ENCODE measurements at places on chromosomes 12 and 14. TPM values are rescaled to one million over a fixed set of nuclear protein-coding genes. Genes with fewer than 3 reads are reported as not detected.
A peak's percentile ranks its signal among the peaks of the same experiment; 100 is the strongest.

- DNase-seq: peak; percentile 40
These were observed 413.8 kb upstream of the SOX5 start for GRCh38 chr12:24363177-24363754.

- no peak for DNase-seq
These were observed 10.7 kb downstream of the SELPLG start for GRCh38 chr12:108622921-108623514.

DNA sequence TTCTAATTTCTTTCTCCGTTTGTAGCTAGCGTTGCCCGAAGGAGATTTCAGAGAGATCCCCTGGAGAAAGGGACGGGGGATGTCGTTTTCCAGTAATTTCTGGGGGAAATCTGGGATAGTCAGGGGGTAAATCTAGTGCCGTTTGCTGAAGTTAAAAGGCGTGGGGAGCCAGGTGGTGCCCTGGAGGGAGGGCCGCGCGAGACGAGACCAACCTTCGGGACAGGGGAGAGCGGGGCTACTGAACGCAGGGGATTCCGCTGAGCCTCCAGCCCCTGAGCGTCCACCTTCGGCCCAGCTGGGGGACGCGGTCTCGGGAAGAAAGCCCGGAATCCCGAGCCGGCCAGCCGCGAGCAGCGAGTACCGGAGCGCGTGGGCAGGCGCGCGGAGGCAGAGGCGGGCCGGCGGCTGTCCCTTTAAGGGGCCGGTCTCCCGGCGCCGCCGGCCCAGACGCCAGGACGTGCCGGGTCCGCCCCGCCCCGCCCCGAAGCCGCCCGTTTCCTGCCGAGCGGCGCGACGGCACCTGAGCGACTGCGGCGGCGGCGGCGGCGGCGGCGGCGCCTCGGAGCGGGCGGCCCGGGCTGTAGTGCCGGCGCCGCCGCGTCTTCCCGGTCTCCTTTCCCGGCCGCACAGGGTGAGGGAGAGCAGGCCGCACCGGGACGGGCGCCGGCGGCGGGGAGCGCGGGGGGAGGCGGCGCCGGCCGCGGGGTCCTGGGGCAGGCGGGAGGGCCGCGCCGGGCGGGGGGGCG lies at the start of gene KTN1:
Gene KTN1, plus strand, starts transcription at position 484 of the 746 bp plus-strand sequence. CDS start 31,842 bp downstream, outside the sequence.
- peak; percentile 86 for DNase-seq

DNA sequence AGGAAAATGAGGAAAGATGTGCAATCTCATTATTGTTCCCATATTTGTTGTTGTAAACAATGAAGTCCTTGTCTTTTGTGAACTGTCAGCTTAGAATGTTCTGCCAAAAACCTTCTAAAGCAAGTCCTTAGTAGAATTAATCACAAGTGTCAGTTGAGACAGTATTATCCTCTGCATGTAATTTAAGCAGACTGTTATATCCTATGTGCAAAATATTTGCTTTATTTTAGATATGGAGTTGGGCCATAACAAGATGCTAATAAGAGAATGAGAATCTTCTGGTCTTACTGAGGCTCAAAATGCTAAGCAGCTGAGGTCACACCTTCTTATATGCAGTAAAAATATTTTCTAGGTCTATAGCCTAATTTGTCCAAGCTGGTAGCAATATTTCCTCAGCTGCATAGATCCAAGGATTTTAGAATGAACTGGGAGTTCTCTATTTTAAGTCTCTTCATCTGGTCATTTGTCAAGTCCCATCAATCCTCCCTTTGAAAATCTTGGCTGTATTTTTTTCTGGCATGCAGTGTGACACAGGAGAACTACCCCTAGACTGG lies 222.3 kb upstream of the NAV3 start:
- peak; percentile 9 for DNase-seq

DNA sequence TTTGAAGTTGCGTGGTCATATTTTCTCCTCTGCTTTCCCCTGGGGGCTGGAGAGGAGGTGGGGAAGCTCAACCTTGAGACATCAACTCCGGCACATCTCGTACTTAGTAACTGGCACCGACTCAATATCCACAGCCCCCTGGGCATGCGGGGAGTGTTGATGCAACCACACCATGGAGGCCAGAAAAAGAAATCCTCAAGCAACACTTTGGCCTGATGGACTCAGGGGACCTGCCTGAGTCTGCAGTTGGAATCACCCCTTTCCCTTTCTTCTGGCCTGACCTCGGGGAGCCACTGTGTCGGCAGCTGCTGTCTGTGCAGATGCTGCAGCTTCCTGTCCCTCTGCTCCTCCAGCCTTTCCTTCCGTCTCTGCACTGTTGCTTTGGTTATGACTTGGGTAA lies 11.4 kb upstream of the AACS start:
- DNase-seq: no peak

DNA sequence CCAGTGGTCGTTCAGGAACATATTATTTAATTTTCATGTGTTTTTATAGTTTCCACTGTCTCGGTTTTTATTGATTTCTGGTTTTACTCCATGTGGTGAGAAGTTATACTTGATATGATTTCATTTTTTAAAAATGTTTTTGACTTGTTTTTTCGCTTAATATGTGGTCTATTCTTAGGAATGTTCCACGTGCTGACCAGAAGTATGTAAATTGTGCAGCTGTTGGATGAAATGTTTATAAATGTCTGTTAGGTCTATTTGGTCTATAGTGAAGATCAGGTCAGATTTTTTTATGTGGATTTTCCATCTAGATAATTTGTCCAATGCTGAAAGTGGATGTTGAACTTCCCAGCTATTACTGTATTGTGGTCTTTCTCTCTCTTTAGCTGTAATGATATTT lies 433.8 kb upstream of the MIS18BP1 start:
- DNase-seq: no peak

DNA sequence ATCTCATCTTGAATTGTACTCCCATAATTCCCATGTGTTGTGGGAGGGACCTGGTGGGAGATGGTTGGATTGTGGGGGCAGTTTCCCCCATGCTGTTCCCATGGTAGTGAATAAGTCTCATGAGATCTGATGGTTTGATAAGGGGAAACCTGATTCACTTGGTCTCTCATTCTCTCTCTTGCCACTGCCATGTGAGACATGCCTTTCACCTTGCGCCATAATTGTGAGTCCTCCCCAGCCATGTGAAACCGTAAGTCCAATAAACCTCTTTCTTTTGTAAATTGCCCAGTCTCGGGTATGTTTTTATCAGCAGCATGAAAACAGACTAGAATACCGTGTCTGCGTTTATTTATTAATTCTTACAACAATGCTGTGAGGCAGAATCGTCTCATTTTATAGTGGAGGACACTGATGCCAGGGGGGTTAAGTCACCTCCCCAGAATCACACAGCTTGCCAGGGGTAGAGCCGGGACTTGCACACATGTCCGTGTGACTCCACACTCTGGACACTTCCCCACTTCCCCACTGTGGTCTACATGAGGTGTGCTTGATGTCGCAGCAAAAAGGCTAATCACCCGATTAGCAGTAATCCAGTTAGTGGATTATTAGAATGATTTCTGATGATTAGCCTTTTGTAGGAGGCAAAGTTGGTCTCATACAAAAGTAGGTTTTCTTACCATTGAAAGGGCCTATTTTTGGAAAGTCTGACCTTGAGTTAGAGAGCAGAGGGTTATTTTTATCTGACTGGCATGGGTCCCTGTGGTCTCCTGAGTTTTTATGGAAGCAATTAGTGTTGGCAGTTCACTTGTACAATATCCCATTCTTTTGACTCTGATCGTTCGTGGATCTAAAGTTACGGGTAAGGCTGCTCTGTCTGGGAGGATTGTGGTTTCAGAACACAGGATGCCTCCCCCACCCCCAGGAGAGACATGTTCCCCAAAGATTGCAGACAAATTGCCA lies 47.4 kb upstream of the BCL7A start:
- no peak for DNase-seq

DNA sequence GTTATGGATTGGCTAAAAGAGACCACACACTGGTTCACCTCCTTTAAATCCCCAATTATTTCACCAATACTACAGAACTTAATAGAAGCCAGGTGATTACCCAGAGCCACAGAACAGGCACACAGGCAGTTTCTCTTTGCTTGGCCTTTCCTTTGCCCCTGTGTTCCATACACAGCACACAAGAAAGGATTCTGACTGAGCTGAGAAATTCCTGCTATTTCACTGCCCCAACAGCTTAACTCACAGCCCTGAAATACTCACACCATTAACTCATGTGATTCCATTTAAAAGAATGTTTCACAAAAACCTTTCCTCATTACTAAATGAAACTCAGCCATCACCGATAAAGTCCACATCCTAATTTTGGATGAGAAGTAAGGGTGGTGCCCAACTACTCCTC lies 133.6 kb downstream of the MED13L start:
- no peak for DNase-seq

- DNase-seq: no peak
These were observed 83.7 kb downstream of the DPF3 start for GRCh38 chr14:72810201-72810600.

GRCh38 chr12:77031745-77032144 lies 33.6 kb downstream of the E2F7 start:
- DNase-seq: no peak

DNA sequence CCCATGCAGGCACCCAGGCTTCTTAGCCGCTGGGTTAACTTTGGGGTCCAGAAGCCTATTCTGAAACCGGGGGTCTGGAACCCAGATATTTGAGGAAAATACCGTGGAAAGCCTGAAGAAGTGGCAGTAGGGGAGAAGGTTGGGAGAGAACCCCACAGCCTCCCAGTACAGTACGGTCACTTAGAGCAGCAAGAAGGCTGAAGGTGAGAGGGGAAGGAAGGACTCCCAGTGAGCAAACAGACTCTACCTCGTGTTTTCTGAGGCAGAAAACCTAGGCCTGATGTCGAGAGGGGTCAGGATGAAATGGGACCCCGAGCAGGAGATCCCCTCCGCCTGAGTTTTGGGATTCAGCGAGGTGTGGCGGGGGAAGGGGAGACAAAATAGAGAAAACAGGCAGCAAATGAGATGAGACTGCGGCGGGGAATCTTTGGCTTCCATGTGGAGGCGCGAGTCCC lies 10.7 kb upstream of the CALCOCO1 start:
- no peak for DNase-seq

DNA sequence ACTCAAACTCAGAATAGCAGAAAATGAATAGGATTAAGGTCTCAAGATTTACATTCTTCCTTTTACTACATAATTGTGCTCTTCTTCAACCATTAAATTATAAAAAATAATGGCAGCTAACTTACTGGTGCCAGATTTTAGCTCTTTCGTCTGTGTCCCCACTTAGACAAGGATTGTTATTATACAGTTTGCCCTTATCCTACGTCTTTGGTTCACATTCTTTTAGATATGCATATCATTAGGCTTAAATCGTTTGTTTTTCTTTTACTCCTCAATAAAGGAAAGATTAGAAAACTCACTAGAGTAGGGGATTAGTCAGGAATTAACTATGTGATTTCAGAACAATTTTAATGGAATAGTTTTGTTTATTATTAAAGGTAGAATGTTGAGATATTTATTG lies 129.6 kb upstream of the GARIN2 start:
- DNase-seq: no peak

DNA sequence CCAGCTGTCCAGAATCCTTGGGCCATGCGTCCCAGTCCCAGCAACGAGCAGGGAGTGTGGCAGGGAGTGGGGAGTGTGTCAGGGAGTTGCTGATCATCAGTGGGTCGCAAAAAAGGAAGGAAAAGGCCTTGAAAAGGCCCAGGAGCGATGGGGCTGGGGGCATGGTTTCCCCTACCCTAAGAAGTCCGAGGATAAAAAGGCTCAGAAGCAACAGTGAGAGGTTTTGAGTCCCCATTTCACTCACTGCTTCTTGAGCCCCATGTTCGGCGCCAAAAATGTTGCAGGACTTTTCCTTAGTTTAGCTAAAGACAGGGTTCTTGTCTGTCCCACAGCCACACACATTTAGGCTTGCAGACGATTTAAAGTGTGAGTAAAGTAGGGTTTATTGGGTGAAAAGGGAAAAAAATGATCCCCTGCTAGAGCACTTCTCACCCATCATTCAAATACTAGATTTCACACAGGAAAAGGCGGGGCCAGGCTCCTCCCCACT lies 189.5 kb downstream of the KCNC2 start:
- no peak for DNase-seq

- DNase-seq: no peak
These were observed 16.8 kb downstream of the SLC8B1 start for GRCh38 chr12:113318046-113318656.

- no peak for DNase-seq
These were observed 89.7 kb downstream of the RFX4 start for GRCh38 chr12:106672314-106673025.

DNA sequence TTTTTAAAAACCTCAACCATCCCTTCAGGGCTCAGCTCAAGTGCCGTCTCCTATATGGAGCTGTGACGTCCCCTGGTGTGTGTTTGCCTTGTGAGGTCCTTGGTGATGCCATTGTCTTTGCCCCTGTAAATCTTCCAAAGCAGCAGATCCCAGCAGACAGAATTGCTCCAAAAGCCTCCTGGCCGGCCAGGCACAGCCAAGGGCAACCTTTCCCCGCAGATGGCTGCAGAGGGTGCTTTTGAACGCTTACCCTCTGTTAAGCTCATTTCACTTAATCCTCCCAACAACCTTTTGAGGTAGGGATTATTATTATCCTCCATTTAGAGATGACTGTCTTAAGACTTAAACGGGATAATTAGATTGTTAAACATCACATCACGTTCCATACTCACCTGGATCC lies 51.4 kb downstream of the RFX4 start:
- no peak for DNase-seq

GRCh38 chr14:63717702-63718101 lies 10.2 kb downstream of the SGPP1 start:
- DNase-seq: no peak

DNA sequence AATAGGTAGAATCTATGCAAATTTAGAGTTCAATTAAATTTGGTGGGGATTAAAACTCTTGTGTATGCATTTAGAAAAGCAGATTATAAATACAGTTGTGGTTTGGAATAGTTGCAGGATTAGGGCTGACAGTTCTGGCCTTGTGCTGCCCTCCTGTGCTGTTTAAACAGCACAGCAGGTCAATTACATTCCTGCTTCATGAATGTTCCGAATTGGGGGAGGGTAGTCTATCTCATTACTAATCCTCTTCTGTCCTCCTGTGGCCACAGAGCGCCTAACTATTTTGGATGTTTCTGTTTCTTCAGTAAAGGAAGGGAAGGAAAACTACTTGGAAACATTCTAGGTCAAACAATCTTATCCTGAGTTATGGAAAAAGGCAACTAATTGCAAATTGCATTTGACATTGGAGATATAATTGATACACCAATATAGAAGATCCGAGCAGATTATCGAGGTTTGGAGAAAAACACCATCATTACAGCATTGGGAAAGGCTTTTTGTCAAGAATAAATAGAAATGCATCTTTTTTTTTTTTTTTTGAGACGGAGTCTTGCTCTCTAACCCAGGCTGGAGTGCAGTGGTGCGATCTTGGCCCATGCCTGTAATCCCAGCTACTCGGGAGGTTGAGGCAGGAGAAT lies 8.7 kb upstream of the GPR19 start:
- peak; percentile 62 for DNase-seq

DNA sequence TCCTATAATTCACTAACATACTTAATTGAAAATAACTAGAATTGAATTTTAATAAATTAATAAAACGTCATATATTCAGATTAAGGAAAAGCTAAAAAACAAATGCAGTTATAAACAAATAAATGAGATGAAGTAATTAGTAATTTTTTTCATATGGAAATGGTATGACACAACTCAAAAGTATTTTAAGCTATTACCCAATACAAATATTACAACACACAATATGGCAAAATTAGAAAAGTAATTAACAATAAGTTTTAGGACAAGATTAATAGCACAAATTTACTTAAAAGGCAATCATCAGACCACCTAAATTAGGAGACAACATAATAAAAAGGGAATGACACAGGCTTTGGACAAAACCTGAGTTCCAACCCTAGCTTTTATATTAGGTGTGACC lies 81.7 kb downstream of the EEA1 start:
- no peak for DNase-seq

Gene DPPA3
- total RNA-seq: not detected

Gene DHRS7
- total RNA-seq: 215 TPM

Gene CALCOCO1
- 160 TPM for total RNA-seq

Gene NPFF
- not detected for total RNA-seq

Gene ENDOU
- not detected for total RNA-seq

Gene KERA
- 2.2 TPM for total RNA-seq

Gene OLR1
- total RNA-seq: 3.8 TPM

Measured in stomach (tissue), 19 donors.